ENCODE measurements at places on chromosomes 11 and 22. TPM values are rescaled to one million over a fixed set of nuclear protein-coding genes. Genes with fewer than 3 reads are reported as not detected.

DSCAML1 gene
- not detected for total RNA-seq

GRCh38 chr22:22810018-22810427, 77.6 kb upstream of the IGLL5 start:
- DNase-seq = no peak

CLTCL1 gene
- total RNA-seq = 2.8 TPM

GRCh38 chr22:50713571-50714056, 24.4 kb upstream of the ACR start:
- DNase-seq = no peak

IGLL1 gene
- not detected for total RNA-seq

GRCh38 chr11:15810525-15810924, 545.8 kb downstream of the SOX6 start:
- no peak for DNase-seq

INSC gene
- 0.20 TPM for total RNA-seq

DNA sequence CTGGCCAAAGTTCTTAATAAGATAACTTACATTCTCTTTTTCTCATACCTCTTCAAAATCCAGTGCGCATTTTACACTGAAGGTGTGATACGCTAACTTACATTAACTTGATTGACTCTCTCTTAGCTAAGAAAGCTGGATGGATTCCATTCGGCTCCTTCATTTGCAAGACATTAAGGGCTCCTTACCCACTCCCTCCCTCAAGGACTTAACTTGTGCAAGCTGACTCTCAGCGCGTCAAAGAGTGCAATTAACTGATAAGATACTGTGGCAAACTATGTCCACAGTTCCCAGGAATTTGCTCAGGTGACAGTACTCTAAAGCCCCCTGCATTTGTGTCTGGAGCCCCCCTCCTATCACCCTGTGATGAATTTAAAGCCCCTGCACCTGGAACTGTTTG, 6.4 kb upstream of the RFPL1 start:
- DNase-seq = no peak

GRCh38 chr11:1228921-1229451, 6.1 kb downstream of the MUC5B start:
- no peak for DNase-seq

GRCh38 chr22:28379951-28380350, 299.7 kb downstream of the TTC28 start:
- no peak for DNase-seq

- DNase-seq = no peak
These were observed 25.7 kb upstream of the MYRF start for GRCh38 chr11:61726775-61727174.

GRCh38 chr22:49238181-49239141, 589.2 kb downstream of the BRD1 start:
- no peak for DNase-seq

KCNJ11 gene
- total RNA-seq = not detected

DNA sequence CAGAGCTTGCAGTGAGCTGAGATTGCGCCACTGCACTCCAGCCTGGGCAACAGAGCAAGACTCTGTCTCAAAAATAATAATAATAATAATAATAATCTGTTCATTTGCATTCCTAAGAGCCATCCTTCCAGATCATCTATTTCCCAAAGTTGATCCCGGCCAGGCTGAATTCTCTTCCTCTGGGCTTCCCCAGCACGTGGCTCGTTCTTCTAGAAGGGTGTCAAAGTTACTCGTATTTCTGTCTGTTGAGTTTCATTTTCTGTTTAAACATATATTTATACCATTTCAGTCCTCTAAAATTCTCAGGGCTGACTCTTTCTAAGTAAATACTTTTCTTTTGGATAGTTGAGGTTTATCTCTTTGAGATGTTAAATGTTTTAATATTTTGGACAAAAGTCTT, 4.8 kb upstream of the JHY start:
- no peak for DNase-seq

TSPAN32 gene
- 2.7 TPM for total RNA-seq

GRIK4 gene
- not detected for total RNA-seq

EFCAB6 gene
- 0.39 TPM for total RNA-seq

NAALAD2 gene
- total RNA-seq = 0.59 TPM

DNA sequence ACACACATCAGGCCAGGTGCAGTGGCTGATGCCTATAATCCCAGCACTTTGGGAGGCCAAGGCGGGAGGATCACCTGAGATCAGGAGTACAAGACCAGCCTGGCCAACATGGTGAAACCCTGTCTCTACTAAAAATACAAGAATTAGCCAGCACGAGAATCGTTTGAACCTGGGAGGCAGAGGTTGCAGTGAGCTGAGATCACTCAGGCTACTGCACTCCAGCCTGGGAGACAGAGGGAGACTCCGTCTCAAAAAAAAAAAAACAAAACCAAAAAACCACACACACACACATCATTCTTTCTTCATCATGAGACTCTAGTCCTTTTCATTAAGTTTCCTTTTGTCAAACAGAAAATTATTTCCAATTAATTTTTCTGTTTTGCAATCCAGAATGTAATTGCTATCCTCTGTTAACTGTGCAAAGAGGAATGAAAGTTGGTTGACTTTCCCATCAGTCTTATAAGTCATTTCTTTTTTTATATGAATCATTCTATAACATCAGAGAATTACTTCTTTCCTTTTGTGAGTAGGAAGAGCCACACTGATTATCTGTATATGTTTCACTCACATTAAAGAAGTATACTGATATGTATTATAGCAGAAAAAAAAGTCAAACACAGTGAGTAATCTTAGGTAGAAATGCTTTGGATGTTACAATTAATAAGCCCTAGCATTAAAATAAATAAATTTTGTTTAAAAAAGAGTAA, 52.2 kb downstream of the HORMAD2 start:
- no peak for DNase-seq

GRCh38 chr22:23119494-23120414, 22.0 kb downstream of the RSPH14 start:
- DNase-seq = no peak

Data from RPMI7951 (cell line).